GM19239 (cell line): ENCODE measurements at places on chromosomes 4 and X.
A peak's percentile ranks its signal among the peaks of the same experiment; 100 is the strongest.

DNA sequence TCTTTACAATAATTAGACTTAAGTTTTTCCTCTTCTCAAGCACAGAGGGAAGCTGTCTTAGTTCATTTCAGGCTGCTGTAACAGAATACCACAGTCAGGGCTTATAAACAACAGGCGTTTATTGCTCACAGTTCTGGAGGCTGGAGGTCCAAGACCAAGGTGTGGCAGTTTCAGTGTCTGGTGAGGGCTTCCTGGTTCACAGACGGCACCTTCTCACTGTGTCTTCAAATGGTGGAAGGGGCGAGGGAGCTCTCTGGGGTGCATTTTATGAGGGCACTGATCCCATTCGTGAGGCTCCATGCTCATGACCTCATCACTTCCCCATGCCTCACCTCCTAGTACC lies 115.7 kb upstream of the MXRA5 start:
- no peak for DNase-seq

DNA sequence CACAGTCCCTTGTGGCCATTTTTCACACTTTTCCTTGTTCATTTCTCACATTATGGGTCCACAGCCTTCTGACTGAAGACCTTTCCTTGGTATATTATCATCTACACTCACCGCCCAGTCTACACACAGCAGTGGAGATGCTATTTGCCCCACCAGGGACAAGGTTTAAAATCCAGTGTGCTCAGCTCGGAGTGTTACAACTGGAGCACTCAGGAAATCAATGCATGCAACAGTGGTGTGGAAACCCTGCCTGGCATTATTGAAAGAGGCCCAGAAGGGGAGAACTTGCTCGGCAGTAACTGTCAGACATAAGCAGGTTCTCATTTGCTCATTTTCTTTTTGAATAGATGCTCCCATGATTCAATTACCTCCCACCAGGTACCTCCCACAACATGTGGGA lies 340.9 kb downstream of the DHRSX start:
- DNase-seq, result no peak

DNA sequence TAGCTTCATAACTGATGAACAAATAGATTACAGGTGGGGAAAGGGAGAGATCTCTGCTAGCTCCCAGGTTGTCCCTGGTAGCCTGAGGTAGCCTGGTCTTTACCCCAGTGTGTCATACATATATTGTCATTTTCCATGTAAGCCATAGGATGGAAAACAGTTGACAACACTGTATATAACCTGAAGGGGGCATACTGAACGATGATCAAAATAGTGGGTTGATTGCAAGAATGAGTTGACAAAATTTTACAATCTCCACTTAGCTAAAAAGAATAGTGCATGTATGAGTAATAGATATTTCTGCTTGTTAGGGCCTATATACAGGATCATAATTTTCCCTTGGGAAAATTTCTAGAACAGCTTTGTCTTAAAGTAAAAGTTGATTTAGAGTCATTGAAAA lies 304.1 kb upstream of the HAND2 start:
- no peak for DNase-seq

- no peak for DNase-seq
These were observed 238.4 kb downstream of the SNCA start for GRCh38 chr4:89598602-89599001.

GRCh38 chr4:182918044-182918607 lies 940 bp upstream of the DCTD start:
- no peak for DNase-seq

DNA sequence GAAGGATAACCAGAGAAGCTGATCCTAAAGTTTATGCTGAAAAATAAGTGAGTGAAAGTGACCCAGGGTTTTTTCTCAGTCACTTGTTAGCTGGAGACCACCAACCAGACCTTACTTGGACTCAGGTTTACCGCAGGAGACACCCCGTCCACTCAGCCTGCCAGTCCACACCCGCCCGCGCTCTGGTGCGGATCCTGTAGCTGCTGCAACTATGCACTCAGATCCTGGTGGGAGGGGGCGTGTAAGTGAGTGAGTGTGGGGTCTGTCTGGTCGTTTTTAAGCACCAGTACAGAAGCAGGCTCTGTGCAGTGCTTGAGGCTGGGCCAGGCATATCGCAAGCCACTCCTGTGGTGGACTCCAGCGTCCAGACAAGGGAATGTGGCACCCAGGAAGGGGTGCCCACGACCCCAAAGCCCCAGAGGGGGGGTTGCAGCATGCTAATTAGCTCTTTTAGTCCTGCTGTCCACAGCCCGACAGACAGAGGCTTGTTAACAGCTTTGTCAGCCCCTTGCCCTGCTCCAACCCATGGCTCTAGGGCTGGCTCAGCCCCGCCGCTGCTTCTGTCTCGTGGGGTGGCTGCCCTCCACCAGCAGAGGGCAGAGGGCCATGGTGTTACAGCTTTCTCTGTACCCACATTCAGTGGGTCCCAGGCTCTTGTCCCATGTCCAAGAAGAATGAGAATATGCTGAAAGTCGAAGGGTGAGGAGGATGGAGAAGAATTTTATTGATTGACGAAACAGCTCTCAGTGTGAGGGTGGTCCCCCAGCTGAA lies 40.4 kb upstream of the PPP1R2C start:
- no peak for DNase-seq

GRCh38 chr4:161936625-161937550 lies 226.9 kb downstream of the FSTL5 start:
- DNase-seq, result no peak

- DNase-seq, result no peak
These were observed 35.9 kb upstream of the HPSE start for GRCh38 chr4:83370640-83370906.

DNA sequence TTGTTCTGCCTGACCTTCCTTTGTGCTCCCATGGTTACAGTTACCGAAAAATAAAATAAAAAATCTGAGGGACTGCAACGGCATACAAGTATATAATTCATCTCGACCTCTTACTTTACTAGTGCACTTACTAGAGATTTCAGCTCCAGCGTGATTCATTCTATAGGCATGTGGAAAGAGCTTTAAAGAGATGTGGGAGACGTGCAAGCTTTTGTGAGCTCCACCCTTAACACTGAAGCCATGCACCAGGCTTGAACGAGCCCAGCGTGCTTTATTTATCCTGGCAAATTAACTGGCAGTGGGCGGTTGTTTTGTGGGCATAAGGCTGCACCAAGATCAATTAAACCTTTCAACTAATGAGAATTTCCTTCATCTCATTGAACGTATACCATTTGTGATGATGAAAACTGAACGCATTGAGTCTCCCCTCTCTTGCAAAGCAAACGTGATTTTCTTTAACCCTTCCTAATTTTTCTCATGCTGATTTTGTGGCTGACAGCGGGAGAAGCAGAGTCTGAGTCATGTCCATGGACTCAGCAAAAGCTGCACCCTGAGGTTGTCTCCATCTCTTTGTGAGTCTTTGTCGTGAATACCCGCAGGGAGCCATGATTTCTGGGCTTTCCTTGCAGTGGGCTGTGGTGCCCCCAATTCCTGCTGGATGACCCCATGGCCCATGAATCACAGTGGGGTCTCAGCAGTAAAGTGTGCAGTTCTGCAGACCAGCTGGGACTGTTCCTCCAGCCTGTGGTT lies 60.1 kb downstream of the MXRA5 start:
- DNase-seq, result no peak

GRCh38 chr4:1462009-1462767 lies 55.9 kb upstream of the NKX1-1 start:
- no peak for DNase-seq

DNA sequence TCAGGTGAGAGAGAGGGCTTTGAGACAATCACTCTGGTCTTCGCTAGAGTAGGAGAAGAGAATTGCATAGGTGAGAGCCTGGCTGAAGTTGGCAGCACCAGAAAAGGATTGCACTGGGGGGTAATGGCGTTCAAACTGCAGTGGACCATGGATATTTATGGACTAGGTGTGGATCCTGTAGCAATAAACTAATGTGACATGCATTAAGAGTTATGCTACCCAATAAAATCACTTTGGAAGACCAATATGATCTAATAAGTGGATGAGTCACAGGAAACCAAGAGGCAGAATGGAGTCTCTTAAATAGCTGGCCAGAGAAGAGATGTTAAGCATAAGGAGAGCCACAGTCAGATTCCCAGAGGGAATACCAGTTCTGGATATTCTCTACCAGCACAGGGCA lies 259.8 kb downstream of the FBXO8 start:
- no peak for DNase-seq

GRCh38 chr4:96739101-96739500 lies 899.2 kb downstream of the PDHA2 start:
- DNase-seq, result no peak

DNA sequence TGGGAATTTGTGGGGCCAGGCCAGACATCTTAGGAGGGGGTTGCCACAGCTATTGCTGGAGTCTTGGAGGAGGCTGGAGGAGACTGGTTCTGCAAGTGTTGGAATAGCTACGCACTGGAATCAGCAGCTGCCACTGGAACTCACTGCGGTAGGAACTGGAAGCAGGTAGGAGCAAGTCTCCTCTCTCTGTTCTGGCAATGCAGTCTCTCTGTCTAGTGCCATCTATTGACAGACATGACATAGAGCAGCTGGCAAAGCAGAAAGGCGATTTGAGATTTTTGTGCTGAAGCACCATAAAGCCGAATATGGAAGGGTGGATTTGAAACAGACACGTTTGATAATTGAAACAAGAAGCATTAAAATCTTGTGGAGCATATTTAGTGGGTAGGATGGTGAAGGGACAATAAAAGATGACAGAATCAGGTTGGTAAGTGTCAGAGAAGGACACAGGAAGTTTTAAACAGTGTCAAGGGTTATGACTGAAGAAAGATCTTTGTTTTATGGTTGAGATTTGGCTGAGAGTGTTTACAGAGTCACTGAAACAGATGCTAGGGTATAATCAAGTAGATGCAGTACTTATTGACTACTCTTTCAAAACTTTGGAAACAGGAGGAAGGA lies 23.5 kb upstream of the SYNPO2 start:
- DNase-seq, result peak; percentile 14

DNA sequence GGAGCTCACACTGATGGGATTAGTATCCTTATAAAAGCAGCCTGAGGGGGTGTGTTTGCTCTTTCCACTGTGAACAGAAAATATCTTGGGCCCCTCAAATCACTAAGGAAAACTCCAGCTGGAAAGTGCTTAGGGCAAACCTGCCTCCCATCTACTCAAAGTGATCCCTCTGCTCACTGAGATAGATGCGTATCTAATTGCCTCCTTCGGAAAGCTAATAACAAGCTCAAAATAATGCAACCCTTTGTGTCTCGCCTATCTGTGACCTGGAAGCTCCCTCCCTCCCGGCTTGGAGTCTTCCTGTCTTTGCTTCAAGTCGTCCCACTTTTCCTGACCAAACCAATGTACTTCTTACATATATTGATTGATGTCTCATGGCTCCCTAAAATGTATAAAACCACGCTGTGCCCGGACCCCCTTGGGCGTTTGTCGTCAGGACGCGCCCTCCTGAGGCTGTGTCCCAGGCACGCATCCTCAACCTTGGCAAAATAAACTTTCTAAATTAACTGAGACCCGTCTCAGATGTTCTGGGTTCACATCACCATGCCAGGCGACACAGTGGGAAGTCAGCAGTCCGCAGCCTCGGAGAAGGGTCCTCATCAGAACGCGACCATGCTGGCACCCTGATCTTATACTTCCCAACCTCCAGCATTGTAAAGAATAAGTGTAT lies 34.1 kb upstream of the SORCS2 start:
- DNase-seq, result no peak

DNA sequence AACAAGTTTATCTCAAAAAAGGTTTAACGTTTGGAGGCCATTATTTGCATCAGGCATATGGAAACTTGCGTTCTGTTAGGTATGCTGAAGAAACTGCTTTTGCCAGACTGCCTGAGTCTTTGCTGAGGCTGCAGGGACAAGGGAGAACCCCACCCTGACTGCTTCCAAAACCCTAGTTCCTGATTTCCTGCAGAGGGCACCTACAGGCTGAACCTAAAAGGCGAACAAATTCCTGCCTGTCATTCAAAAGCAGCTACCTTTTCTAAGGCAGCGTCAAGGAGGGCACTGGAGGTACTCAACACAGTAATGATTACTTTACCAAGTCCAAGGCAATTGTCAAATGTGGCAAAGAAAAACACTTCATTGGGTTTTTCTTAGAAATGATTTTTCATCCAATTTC lies 578 bp upstream of the CORIN start:
- DNase-seq, result no peak

DNA sequence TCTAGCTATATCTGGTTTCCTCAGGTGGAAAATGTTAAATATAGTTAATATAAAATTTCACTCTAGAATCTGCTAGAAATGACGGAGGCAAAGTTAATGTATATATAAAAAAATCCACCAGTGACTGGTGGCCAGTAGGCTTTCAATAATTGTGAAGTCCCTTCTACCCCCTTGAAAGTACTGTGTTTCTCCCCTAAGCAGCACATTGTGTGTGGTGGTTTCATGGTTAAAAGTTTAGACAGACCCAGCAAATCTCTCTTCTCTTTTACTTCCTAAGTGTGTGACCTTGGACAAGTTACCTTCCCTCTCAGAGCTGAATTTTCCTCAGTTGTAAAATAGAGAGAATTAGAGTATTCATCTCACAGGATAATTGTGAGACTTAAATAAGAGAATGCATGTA lies 600 bp upstream of the HEPH start:
- no peak for DNase-seq

DNA sequence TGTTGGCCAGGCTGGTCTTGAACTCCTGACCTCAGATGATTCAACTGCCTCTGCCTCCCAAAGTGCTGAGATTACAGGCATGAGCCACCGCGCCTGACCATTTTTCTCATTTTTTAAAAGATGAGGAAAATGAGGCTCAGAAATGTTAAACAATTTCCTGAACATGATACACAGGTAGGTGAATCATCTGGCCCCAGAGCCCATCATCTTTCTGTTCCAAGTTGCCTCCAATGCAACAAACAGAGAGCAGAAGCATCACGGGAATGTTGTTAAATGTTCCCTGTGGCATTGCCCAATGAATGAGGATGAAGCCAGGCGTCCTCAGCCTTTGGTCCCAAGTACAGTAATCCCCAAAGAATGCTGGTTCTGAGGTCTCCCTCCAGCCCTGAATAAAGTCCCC lies 31.3 kb upstream of the ANXA5 start:
- DNase-seq, result no peak

DNA sequence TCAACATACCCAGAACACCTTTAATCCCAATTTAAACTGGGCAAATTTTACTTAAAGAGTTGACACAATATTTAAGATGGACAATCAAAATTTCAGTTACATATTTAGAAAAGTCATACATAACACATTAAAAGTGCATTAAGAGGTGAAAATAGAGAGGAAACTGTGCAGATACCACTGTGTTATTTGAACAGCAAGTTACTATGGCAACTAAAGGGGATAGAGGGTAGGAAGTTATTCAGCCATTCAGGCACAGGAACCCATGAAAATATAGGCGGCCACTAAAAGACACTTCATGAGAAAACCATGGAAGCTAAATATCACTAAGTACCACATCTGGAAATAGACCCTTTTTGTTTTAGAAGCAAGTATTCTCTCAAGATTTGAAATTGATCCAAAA lies 75.1 kb downstream of the PDGFC start:
- no peak for DNase-seq

DNA sequence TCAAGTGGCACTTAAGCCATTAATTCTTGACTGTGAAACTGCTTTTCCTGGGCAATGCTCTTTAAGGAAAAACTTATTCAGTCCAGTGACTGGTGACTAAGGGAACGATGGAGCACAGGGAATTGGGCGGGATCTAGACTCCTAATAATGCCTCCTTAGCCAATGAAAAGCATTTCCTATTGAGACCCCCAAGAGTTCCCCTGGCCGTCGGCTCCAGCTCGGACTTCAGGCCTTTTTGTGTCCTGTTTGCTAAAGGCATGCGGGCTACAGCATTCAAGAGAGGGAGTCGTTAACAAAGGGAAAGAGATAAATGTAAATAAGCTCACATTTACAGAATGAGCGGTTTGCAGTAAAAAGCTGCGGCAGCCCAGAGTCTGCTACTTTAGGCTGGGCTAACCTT lies at the start of gene LPAR4:
Gene LPAR4 (plus strand): TSS at position 232 of the 400 bp plus-strand sequence. CDS start 7,150 bp downstream, outside the sequence.
- DNase-seq, result no peak

GRCh38 chrX:14775416-14775815 lies 97.5 kb downstream of the FANCB start:
- DNase-seq, result no peak
